ENCODE measurements at places on chromosomes 7 and 10.

GRCh38 chr10:102289356-102289755 lies 44.0 kb downstream of the GBF1 start:
- no peak for DNase-seq

- DNase-seq, result no peak
Measured at GRCh38 chr10:29535012-29535777, 99.6 kb downstream of the SVIL start.

DNA sequence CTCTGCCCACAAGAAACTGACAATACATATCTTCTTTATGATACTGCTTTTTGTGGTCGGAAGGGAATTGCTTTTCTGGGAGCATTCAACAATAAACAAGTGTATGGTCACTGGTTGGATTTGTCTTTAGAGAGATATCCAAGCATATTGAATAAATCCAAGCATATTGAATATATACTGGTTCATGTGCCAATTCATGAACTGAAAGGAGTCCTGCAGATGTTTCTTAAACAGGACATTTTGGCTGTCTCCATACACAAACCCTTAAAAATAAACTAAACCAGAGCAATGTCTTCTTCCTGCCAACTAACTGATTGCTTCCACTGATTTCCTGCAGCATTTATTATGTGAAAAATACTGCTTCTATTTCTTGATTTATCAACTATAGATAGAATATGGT lies 173.9 kb downstream of the FOXP2 start:
- no peak for DNase-seq

- no peak for DNase-seq
Measured at GRCh38 chr10:71471957-71472365, 75.2 kb downstream of the CDH23 start.

DNA sequence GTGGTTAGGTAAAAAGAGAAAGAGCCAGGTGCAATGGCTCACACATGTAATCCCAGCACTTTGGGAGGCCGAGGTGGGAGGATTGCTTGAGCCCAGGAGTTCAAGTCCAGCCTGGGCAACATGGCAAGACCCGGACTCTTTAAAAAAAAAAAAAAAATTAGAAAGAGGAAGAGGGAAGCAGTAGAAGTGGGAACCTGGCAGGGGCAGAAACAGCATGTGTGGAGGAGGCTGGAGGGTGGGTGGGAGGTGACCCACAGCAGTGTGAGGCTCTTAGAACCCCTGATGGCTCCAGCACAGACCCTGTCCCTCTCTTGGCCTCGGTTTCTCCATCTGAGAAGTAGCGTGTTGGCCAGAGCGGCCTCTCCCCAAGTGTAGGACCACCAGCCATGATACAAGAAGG lies 4.9 kb upstream of the CCL24 start:
- DNase-seq, result no peak

DNA sequence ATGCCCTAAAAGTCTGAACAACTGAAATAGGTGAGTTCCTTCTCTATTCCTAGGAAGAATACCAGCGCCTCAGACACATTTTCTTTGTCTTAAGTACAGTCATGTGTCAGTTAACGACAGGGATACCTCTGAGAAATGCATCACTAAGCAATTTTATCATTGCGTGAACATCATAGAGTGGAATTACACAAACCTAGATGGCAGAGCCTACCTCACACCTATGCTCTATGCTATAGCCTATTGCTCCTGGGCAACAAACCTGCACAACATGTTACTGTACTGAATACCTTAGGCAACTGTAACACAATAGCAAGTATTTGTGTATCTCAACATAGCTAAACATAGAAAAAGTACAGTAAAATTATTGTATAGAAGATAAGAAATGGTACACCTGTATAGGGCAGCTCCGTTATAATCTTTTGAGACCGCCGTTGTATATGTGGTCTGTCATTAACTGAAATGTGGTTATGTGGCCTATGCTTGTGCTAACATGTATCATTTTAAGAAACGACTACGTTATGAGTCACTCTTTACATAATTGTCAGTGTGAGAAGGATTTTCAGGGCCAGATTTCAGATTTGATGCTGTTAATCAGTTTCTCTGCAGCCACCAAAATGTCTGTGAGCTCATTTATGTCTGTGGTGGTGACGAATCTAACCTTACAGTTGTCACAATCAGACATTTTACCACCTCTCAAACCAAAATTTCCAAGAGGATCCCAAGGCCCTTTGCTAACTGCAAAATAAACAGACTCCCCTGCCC lies 66.1 kb upstream of the STK17A start:
- no peak for DNase-seq

- no peak for DNase-seq
Measured at GRCh38 chr10:71462062-71462935, 65.6 kb downstream of the CDH23 start.

GRCh38 chr7:135919071-135919841 lies 57.9 kb downstream of the MTPN start:
- no peak for DNase-seq

GRCh38 chr7:55240418-55241142 lies 124.6 kb upstream of the LANCL2 start:
- no peak for DNase-seq

- no peak for DNase-seq
Measured at GRCh38 chr10:114755537-114755936, 66.0 kb upstream of the FHIP2A start.

- no peak for DNase-seq
Measured at GRCh38 chr10:110615057-110615747, 28.9 kb upstream of the RBM20 start.

DNA sequence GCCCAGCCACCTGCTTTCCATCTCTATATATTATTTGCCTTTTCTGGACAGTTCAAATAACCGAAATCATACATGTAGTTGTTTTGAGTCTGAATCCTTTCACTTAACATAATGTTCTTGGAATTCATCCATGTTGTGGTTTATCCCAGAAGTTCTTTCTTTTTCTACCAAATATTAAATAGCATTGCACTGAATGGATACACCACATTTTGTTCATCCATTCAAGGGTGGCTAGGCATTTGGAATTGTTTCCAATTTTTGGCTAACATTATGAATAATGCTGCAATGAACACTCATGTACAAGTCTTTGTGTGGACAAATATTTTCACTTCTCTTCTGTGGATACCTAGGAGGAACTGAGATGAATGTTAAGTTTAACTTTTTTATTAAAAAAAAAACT lies 18.0 kb downstream of the DNAJC1 start:
- DNase-seq, result no peak

DNA sequence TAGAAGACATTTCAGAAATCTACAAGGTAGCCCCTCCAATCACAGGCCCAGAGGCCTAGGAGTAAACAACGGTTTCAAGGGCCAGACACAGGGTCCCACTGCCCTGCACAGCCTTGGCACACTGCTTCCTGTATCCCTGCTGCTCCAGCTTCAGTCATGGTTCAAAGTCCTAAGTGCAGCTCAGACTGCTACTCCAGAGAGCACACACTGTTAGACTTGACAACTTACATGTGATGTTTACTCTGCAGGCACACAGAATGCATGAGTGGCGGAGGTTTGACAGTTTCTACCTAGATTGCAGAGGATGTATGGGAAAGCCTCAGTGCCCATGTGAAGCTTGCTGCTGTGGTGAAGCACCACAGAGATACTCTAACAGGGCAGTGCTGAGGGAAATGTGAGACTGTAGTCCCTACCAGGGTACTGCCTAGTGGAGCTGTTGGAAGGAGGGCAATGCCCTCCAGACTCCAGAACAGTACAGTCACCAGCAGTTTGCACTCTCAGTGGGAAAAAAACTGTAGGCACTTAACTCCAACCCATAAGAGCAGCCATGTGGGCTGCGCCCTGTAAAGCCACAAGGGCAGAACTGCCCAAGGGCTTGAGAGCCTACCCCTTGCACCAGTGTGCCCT lies 270.0 kb downstream of the ZWINT start:
- no peak for DNase-seq

DNA sequence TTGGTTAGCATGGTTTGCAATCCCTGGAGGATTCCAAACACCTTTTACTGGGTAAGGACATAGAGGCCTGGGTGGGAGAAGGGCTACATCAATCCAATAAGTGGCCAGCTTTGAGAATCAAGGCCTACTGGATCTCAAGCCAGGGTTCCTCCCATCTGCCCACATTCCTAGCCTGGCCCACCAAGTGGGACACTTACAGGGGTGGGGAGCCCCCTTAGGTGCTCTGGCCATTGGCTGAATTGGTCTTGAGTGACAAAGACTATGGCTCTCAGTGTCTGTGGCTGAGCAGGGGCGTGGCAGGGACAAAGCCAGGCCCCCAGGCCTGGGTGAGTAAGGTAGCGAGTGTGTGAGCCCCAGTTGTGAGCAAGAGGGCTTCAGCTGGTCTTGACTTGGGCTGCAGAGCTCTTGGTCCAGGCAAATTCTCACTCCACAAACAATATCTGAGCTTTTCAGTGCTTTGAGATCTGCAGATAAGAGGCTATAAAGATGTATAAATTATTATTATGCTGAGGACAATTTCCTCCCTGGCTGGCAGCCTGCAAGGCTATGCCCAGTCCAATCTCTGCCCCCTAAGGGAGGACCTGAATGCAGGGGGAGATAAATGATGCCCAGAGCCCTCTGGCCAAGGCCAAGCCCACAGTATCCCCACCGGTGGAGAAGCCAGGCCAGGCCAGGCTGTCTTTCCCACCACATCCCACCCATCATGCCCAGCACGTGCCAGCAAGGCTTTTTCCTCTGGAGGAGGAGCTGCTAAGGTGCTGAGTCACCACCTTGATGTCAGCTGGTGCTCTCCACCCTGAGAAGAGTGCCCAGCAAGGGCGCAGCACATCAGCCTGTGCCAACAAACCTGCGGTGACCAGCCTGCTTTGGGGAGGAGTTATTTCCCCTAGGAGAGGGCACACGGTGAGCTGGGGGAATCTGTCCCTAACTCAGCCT lies 80.7 kb upstream of the DUSP5 start:
- no peak for DNase-seq

DNA sequence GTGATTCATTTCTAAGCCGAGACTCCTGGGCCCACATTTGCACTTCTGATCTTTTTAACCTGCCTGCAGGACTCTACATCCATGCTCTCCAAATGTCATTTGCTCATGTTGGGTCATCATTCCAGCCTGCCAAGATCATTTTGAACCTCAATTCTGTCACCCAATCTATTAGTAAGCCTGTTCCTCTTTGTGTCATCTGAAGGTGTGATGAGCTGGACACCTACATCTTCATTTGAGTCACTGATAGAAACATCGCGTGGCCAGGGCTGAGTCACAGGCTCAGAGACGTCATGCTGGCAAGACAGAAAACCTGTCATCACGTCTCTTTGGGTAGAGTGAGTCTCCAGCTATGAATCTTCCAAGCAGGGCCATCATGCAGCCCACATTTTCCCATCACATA lies 65.3 kb upstream of the SLF2 start:
- DNase-seq, result no peak

- no peak for DNase-seq
Measured at GRCh38 chr7:151757274-151757673, 119.6 kb downstream of the PRKAG2 start.

- DNase-seq, result no peak
Measured at GRCh38 chr10:73247509-73248258, 629 bp upstream of the DNAJC9 start.

Measured in activated gamma-delta T cell (primary cell).